ENCODE measurements at places on chromosomes 13 and 19. TPM values are rescaled to one million over a fixed set of nuclear protein-coding genes. Genes with fewer than 3 reads are reported as not detected.

GRCh38 chr19:29696565-29696846 lies 18.6 kb downstream of the C19orf12 start:
- DNase-seq: no peak

DNA sequence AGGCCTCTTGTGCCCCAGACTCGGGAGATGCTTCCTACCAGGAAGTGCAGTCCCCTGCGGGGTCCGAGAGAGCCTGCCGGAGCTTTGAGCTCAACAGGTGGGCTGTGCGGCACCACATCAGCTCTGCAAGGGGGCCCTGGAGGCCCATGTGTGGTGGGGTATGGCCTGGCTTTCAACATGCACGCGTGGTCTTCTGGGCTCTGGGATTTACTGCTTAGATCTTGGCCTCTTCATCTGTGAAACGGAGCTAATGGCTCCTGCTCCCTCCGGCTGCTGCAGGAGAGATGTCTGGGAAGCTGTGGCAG lies 18.0 kb downstream of the NDUFB7 start:
- DNase-seq: no peak

GRCh38 chr13:46803586-46803985 lies 6.6 kb upstream of the ESD start:
- no peak for DNase-seq

- no peak for DNase-seq
Measured at GRCh38 chr13:97057176-97057575, 62.9 kb upstream of the OXGR1 start.

- DNase-seq: peak; percentile 58
Measured at GRCh38 chr19:17329366-17330261, 5.0 kb downstream of the ANO8 start.

GRCh38 chr13:43307921-43308433 lies 284.6 kb downstream of the DNAJC15 start:
- DNase-seq: peak; percentile 90

DNA sequence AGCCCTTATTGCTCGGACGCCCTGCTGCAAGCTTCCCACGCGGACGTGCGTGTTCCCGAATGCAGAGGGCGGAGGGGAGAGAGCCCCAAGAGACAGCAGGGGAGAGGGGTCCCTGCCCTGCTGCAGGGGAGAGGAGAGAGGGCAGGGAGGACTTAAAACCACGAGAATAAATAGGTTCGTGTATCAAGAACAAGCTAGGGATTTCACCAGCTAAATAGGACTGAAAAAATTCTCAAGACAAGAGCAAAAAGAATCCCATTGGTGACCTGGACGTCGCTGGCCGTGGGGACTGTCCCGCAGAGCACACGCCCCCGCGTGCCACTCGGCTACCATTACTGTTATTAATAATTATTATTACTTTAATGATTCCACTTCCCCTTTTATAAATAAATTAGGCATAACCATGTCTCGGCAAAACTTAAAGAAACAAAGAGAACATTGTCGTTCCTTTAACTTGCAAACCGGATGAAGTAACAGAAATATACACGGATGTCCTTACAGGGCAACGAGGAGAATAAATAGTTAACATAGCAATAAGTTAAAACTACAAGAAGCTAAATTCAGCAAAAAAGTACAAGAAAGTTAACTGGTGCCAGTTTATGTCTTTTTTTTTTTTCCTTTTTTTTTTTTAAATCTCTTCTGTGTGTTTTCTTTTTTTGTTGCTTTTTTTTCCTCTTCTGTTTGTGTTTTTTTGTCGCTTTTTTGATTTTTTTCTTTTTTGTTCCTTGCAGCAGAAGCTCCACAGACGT lies 16.6 kb downstream of the PRKCSH start:
- DNase-seq: no peak

- DNase-seq: peak; percentile 82
Measured at GRCh38 chr19:42255766-42256745, 1.1 kb upstream of the ERF start.

GRCh38 chr19:37007587-37008220 lies 70.5 kb upstream of the ZNF420 start:
- DNase-seq: no peak

- DNase-seq: no peak
Measured at GRCh38 chr19:7549429-7550148, 14.1 kb downstream of the PNPLA6 start.

DNA sequence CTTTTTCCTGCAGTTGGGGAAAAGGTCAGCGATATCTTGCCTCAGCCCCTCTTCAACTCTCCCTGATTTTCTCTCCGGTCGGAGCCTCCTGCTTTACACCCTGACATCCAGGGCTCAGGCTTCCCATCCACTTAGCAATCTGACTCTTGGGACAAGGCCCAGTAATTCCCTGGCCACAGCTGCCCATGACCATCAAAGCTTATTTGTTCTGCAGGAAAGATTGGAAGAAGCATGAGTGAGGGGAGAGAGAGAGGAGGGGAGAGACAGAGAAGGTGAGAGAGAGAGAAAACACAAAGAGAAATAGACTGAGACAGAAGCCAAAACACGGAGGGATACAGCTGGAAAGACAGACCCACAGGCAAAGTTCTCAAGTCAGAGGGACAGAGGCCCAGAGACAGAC lies 13.7 kb downstream of the SYT3 start:
- DNase-seq: no peak

DNA sequence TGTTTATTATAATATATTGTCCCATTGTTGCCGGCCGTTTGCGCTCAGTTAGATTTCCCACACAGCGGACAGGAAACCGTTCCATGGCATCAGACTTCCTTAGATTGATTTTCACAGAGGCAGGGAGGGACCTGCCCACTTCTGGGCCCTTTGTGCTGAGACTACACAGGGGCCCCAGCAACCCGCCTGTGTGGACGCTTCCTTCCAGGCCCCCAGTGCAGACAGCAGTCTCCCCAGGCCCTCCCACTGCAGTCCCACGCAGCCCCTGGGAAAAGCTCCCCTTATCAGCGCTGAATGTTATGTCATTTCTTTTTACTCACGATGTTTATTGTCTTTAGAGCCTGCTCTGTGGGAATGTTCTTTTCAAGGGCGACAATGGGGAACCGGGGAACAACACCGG lies 351.7 kb upstream of the ARGLU1 start:
- no peak for DNase-seq

DNA sequence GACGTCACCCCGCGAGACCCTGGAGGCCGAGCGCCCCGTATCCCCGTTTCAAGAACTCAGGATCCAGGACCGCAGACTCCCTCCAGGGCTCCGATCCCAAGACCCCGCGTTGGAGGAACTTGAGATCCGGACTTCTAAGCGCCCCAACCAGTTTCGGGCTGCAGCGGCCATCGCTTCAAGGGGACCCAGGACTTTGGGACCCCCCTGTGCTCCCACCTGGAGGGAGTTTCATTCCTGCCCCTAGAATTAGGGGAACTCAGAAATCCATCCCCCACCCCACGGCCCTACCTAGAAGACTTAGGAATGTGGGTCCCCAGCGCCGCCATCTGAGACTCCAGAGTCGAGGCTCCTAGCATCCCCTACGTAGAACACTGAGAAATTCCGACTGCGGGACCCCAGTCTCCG lies 400 bp downstream of the PLEKHG2 start:
- DNase-seq: peak; percentile 83

DNA sequence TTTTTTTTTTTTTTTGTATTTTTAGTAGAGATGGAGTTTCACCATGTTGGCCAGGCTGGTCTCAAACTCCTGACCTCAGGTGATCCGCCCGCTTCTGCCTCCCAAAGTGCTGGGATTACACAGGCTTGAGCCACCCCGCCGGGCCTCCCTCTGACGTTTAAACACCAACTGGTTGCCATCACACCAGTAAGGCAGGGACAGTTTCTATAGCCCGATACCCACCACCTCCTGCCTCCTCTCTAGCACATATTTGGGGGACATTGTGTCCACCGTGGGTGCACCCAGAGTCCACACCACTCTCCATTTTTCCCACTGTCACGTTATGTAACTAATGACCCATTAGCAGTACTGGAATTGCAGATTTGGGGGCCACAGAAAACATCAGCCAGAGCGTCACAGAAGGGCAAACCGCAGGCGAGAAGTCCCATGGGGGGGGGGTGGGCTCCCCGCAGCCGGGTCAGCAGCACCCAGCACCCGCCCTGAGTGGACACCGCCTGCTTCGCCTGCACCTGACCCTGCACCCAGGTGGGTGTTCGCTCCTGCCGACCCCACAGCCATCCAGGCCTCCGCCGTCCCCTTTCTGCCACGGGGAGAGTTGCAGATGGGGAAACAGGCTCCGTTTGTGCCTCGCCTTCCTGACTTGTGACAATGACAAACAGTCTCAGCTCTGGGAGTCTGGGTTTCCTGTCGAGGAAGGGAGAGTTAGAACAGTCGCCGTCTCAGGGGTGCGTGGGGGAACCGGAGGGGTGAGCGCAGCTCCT lies 3.6 kb downstream of the ONECUT3 start:
- DNase-seq: no peak

- DNase-seq: no peak
Measured at GRCh38 chr13:113065406-113066141, 40.0 kb upstream of the F7 start.

DNA sequence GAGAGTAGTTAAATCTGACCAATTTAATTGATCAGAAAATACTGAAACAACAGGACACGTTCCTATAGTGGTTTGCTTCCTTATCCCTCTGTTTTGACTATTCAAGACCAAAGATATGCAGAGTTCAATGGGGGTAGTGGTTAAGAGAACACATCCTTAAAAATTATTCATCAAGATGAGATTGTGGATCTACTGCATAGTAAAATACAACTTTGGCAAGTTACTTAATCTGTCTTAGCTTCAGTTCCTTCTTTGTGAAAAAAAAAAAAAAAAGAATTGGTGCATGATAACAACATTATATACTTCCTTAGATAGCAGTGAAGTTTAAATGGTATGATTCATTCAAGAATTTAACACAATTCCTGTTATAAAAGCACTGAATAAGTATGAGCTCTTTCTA lies 552.1 kb downstream of the DCT start:
- DNase-seq: no peak

DNA sequence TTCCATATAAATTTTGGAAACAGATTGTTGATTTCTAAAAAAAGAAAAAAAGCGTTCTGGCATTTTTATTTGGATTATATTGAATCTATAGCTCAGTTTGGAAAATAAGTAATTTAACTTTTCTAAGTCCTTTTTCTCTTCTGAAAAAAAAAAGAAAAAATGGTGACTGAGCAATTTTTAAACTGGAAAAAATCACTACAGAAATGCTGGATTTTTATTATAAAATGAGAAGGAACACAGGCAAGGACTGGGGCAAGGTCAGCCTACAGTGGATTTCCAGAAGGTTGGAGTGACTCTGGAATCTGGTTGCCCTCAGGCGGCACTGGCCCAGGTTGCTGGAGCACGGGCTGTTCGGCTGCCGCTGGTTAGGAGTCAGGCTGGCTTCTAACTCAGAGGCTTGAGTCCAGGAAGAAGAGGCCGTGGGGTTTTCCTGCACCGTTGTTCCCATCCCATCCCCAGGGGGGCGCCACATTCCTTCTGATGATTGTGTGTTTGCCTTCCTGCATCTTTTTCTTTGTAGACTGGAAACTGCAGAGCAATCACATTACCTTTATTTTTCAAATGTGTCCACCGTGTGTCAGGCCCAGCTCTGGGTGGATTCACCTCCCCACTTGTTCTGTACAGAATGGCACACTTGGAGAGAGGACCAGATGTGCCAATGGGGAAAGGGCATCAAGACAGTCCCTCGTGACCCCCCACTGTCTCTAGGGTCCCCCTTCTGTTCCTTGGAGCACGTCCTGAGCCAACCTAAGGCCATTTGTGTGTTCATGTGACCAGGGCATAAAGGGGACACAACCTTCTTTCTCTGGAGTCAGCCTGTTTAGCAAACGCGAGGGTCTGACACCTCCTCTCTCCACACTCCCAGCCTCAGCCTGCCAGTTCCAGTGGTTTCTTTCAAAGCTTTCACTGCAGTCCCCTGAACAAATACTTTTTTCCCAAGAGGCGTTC lies 44.5 kb upstream of the GTF3A start:
- no peak for DNase-seq

GRCh38 chr13:53206455-53206854 lies 177.8 kb downstream of the OLFM4 start:
- DNase-seq: no peak

DNA sequence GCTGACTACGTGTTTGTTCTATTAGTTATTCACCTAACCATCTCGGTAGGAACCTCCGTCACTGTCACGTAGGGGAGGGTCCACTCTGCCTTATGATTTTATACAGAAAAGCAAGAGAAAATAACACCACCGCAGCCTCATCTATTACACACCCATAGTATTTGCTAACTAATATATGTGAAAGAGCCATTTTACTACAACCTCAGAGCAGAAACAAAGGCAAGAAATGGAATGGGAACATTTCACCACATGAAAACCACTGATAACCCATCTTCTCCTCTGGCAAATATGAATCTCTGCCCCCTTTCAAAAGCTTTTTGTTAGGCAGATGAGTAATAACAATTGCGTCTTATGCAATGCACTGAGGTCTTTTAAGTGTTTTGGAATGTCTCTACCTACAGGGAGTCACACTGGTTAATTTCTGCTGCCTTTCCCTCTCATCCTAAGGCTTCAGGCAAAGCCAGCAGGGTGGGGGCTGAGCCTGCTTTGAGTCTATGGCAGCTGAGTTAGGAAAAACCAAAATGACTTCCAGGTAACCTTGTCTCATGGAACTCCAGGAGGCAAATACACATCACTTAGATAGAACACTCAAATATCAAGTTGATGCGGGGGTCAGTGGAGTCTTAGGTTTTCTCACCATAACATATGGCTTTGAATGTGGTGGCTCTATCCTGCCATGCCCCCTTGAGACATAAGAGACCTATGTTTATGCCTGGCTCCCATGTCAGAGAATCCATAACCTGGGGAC lies 15.0 kb downstream of the TSHZ3 start:
- no peak for DNase-seq

DNA sequence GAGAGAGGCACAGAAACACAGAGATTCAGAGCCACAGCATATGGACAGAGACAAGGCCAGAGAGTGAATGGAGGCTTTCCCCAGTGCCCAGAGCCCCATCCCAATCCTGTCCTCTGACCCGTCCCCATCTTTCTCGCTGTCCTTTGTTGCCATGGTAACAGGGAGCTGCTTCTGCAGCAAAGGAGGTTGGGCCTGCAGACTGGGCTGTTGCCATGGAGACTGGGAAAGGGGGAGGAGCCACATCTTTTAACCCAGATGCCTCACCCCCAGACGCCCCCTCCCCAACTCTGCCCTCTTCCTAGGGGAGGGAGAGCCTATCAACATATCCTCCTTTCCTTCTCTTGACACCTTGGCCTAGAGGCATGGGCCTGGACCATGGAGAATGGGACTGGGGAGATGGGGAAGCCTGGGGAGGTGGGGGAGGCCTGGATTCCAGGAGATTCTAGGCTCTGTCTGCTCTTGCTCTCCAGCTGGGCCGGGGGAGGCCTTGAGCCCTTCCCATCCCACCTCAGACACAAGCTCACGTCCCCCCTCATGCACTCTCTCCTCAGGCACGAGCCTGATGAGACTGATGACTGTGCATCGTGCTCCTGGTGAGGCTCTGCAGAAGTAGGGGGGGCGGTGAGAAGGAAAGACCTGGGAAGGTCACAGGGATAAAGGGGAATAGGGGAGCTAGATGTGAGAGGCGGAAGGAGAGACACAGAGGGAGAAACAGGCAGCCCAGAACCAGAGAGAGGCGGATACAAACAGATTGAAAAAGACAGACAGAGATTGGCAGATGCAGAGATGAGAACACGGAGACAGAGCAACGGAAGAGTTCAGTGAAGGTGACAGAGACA lies 2.1 kb upstream of the ATP1A3 start:
- DNase-seq: no peak

Gene SERPINE3
- total RNA-seq: 0.31 TPM

Gene ZNF709
- 5.8 TPM for total RNA-seq

Gene ZNF562
- 37.4 TPM for total RNA-seq

Gene S1PR4
- 3.1 TPM for total RNA-seq

Gene CDC42EP5
- total RNA-seq: 52.8 TPM

All from sciatic nerve (tissue), 2 donors.